ENCODE measurements at places on chromosomes 6 and 20. TPM values are rescaled to one million over a fixed set of nuclear protein-coding genes. Genes with fewer than 3 reads are reported as not detected.
A peak's percentile ranks its signal among the peaks of the same experiment; 100 is the strongest.

The FKBP1A gene
- 187 TPM for total RNA-seq

The RIMS4 gene
- 0.75 TPM for total RNA-seq

The TMEM30A gene
- total RNA-seq = 127 TPM

The TXLNB gene
- 0.08 TPM for total RNA-seq

- DNase-seq = peak; percentile 95
Measured at GRCh38 chr6:73129653-73130443, 95.4 kb downstream of the KHDC1L start.

DNA sequence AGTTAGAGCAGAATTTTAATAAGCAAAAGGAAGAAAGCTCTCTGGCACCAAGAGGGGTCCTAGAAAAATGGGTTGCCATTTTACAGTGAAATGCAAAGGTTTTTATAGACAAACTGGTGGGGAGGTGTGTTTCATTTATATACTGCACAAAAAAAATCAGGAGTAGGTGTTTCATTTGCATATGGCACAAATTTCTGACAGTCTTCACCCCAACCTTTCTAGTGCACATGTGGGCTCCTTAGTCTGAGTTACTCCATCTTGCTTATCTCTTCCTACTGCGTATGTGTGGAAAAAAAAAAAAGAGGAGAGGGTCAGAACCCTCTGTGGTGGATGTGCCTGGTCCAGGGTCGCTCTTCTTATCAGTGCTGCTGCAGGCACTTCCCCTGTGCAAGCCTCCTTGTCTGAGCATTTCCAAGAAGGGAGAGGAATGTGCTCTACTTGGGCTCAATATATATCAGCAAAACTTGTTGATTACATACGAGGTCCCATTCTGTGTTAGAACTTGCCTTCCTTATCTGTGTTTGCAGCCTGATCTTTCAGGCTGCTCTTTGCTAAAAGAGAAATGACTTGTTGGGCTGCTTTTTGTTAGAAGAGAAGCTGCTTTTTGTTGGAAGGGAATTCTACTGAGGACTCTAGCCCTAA, 59.0 kb upstream of the MRAP2 start:
- DNase-seq = no peak

DNA sequence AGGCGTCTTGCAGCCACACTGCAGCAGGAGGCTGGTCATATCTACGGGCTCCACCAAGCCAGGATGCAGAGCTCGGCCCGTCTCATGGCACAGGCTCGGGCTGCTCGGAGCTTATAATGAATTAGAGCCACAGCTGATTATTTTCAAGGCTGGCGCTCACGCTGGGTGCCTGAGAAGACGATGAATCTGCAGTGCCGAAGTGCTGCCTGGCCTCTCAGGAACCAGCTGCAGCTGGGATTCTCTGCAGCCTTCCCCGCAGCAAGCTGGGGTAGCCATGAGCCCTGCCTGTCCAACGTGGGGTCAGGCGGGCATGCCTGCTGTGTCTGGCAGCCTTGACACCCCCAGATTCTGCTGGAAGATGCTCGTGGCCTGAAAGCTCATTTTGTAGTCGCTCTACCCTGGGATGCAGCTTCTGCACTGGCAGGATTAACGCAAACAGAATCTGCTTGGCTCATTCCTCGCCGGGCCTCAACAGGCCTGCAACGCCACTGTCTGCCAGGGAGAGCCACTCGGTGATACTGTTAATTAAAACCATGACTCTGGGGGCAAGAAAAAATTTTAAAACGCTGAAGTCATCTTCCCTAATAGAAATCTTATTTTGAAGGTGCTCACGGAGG, 104.3 kb downstream of the CDH26 start:
- no peak for DNase-seq

DNA sequence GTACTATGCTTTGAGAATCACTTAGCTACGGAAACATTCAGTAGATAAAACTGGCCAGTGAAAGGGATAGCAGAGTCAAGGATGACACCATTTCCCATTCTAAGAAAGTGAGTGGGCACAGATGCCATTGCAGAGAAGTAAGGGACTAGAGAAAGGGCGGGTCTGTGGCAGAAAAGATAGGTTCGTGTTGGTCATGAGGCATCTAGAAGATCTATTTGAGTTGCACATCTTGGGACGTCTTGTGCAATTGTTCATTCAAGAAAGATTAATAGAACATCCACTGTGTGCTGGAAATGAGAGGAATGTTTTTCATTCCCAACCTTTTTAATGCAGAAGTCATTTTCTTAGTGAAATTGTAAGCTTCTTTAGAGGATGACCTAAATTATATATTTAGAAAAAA, 161.7 kb downstream of the PLCB1 start:
- DNase-seq = no peak

DNA sequence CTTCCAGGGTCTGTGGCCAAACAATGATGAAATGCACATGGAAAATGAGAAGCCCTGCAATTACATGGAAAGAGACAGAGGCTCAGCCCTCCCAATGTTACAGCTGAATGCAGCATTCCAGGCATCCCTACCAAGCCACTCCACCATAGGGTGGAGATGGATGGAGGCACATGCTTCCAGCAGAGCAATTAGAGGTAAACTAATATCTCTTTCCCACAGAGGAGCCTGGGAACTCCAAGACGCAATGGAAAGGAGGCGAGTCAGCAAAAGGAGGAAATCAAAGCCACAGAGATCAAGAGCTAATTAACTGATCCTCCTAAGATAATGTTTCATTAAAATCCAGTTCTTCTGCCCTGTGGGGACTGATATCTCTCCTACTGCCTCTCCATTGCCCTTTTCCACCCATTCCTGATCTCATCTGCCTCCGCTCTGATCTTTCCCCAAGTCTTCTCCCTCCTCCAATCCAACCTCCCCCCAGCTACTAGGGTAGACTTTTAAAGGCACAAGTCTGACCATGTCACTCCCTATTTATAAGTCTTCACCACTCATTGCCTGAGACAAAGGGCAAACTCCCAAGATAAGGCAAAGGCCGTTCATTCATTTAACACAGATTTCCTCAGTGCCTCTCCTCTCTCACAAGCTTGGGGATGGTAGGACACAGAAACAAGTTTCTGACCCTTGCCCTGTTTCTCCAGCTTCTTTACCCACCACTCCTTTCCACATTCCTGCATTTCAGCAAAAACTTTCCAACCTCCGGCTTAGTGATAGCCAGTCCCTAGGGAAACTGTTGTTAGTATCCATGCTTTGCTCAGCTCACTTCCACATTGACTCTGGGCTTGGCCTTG, 14.3 kb upstream of the KCNB1 start:
- DNase-seq = no peak

DNA sequence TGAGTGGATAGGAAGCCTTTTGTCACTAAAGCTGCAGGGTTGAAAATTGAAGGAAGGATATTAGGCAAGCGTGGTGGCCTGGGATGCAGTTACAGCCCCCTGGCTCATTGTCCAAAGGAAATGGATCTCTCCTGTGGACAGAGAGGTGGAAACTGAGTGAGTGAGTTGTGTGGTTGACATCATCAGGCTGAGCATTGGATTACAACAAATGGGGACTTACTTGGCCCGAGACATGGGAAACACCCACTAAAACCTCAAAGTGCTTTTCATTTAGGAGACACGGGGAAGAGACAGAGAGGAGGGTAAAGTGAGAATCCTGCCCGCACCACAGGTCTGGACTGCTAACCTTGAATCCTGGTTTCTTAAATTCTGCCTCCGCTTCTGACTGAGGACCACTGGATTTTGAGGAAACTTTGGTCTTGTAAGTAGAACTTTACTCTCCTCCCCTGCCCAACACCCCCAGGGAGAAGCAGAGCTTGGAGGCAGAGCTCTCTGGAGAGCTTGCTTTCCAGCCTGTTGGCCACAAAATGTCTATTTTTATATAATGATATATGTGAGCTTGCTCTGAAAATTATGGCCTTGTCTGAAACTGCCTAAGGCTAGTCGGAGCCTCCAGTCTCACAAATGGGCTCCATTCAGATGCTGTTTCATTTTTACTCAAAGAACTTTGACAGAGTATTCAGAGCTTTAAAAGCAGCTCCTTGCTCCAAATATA, at the start of gene PKIG:
TSS of gene PKIG (plus strand) at position 269 of the 715 bp plus-strand sequence. CDS start 31,978 bp downstream, outside the sequence.
- DNase-seq = no peak

DNA sequence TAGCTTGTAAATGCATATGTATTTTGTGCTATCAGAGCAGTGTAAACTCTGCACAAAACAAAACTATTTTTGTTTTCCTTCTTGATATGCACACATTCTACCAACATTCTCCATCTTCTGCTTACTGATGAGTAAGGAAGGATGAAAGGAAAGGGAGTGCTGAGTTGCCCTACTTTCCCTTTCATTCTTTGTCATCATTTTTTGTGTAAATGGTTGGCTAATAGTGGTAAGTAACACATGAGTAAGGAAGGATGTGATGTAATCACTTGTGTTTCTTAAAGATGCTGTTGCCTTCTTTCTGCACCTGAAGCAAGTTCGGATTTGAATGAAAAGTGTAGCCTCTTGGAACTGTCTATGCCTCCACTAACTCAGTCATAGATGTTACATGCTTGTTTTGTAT, 4.6 kb upstream of the REV3L start:
- no peak for DNase-seq

DNA sequence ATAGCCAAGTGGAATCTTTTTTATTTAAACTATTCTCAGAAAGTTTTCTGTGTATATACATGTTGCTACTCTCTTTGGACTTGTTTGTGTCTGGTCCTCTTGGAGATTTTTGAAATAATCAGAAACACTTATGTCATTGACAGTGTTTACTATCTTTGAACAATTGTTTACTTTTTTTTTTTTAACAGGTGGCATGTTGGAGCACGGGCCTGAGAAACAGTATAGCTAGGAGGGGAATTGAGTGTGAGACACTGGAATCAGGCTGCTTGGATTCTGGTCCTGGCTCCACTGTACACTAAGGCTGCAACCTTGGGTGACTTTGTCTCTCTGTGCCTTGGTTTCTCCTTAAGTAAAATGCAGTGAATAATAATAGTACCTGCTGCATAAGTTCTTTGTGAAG, 279.6 kb downstream of the PRL start:
- no peak for DNase-seq

DNA sequence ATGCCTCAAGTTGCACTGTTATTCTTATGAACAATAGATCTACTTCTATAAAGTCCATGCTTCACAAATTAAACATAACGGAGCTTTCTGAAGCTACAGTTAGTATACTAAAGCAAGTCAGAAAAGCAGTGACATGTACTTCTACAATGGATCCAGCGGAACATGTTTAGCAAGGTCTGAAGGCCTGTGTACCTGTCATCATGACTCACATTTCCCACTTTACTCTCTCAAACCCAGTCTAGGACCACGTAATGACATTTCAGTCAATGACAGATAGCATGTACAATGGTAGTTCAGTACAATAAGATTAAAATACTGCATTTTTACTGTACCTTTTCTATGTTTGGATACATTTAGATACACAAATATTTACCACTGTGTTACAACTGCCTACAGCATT, 132.1 kb downstream of the MMS22L start:
- DNase-seq = no peak

DNA sequence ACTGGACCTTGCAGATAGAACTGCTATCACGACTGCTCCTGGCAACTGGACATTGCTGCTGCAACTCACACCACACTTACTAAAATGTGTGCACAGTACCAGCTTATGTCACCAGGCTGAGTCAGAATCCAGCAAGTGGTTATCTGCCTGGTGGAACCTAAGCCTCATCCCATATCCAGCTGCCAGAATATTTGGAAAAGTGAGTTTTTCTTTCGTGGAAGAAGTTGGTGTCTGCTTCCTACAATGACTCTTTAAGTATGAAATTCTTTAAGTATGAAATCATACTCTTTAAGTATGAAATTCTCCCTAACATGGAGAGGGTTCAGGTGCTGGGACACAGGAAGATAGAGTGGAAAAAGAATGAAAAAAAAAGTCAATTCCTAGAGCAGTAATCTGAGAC, 16.4 kb upstream of the POLR1H start:
- DNase-seq = no peak

DNA sequence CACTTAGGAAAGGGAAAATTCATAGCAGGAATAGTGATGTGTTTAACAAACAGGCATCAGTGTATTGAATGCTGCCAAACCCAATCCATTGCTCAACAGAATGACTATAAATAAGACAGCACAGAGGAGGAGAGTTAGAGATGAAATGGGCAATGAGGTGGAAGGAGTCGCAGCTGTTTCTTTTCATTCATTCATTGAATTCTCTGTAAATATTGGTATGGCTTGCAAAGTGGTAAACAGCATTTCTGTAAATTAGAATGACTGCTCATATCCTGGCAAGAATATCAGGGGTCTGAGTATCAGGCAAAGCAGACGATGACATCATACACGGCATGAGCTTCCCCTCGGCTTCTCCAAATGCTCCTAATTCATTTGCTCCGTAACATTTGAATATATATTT, 703.6 kb upstream of the SLC35B3 start:
- no peak for DNase-seq

DNA sequence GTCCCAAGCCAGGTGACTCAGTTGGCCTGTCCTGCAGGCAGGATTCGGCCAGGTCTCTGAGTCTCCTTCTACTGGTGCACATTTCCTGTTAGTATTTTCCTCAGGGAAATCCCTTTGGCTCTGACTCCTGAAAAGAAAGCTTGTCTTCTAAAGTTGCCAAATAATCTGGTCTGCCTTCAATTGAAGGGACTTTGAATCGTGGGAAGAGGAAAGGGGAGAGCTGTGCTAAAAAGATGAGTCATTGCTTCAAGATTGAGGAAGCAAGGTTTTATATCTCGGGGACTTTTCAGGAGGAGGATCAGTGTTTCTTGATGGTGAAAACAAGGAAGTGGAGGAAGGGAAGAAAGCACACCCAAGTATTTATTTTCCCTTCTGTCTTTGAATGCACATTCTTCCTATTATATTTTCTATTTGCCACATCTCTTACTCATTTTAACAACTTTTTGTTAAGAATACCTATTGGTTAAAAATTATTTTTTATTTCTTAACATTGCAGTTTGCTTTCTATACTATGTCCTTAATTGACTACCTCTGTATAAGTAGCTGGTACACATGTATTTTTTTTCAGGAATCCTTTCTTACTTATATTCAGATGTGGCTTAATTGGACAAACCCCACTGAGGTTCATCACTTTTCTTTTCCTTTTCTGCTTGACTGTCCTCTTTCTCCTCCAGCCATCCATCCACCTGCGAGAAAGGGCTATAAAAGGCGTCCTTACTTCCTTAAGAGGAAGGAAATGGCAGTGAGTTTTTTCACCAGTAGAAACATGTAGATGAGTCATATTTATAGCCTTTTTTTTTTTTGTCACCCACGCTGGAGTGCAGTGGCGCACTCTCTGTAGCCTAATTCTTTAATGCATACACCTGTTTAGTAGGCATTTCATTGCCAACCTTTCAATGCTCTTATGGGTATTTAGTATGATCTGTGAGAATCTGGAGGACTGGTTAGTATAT, 15.0 kb upstream of the IFNGR1 start:
- no peak for DNase-seq

- no peak for DNase-seq
Measured at GRCh38 chr6:16174416-16175078, 45.7 kb downstream of the MYLIP start.

DNA sequence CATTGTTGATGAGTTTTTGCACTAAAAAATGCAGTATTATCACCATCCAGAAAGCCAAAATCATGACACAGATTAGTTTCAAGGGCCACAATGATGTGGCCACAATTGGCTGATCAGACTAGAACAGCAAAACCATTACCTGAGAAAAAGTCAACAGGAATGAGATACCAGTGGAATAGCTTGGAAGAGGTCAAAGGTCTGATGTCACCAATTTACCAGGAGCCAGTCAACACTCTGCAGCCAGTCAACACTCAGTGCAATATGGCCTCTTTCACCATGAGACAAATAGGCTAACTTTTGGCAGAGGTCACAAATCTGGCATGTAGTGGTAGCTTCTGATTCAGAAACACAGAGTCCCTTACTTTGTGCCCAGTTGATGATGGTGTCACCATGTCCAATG, 7.5 kb upstream of the ASIP start:
- no peak for DNase-seq

- DNase-seq = no peak
Measured at GRCh38 chr6:89503641-89504040, 70.7 kb downstream of the ANKRD6 start.

GRCh38 chr6:140867336-140867735, 1265.4 kb upstream of the GJE1 start:
- no peak for DNase-seq
